T-helper 9 cell (primary cell): ENCODE measurements at places on chromosomes 1 and 21.

DNA sequence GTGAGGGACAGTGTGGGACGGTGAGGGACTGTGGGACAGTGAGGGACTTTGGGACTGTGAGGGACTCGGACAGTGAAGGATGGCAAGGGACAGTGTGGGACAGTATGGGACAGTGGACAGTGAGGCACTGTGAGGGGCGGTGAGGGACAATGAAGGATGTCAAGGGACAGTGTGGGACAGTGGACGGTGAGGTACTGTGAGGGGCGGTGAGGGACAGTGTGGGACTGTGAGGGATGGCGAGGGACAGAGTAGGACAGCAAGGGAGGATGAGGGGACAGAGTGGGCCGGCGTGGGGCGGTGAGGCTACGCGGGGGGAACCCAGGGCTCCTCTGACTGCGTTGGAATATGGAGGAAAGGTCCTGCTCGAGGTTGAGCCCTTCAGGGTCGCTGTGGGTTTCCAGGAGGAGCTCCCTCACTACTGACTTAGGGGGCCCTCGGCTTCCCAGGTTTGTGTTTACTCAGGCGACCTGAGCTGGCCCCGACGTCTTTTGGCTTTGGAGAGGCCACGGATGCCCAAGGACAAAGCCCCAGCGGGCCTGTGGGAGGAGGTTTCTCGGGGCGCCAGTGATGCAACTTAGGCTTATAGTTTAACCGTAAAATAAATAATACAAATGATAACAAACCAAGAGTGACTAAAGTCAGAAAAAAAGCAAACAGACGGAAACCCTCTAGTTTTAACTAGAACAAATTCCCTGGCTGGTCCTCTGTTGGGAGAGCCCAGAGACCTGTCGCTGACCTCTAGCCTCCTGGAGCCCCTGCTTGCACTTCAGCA is 1.1 kb upstream of the ERRFI1 start:
- no peak for DNase-seq

DNA sequence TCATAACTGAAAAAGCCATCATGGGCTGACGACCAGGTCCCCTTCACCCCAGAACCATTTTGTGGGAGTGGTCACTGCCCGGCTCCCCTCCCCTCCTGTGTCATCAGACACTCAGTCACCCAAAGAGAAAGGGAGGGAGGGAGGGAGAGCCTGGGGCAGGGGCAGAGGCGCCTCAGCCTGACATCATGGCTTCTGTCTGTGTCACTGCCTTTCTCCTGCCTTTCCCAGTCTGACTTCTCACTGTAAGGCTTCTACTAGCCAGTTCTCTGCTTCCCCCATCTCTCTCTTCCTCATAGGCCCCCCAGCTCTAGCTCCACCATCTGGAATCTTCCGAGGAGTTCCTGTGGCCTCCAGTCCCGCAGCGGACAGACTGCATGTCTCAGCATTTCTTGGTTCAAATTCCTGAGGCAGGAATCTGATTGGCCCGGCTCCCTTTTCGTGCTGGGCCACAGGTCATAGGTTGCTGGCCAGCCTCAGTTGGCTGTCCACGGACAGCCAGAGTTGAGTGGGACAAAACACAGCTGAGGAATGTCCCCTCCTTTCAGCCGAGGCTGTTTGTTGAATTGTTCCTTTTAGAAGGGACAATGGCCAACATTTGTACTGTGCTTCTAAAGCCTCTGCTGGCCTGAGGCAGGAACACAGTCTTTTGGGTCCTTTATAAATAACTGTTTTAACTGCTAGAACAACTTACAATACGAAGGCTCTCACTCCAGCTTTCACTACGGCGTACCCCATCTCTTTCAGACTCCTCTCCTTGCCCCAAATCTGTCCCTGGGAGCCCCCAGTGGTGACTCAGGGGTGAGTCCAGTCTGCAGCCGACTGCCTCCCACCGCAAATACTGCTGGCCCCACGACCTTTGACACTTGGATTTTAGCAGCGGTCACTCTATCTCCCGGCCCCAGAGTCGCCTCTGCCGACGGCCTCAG is 18.7 kb upstream of the KANK4 start:
- no peak for DNase-seq

GRCh38 chr1:202843081-202843480 is 32.3 kb downstream of the PCAT6 start:
- DNase-seq: no peak

DNA sequence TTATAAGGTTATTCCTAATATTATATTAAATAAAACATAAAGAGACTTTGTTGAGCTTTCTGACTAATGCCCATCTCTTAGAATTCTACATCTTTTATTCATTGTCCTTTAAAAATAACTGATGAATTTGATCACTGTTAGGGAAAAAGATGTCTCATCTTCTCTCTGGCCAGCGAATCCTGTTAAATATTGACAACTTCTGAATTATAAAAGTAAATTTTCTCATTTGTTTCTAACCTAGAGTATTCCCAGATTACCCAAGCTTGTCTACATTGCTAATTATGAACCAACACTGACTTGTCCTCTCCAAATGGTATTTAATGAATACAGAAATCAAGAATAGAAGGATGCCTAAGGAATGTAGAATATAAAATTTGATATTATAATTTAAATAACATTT is 24.8 kb upstream of the KCTD3 start:
- no peak for DNase-seq

GRCh38 chr1:6688001-6688400 is 13.6 kb downstream of the DNAJC11 start:
- no peak for DNase-seq

GRCh38 chr1:201282216-201282615 is 1.1 kb upstream of the PKP1 start:
- no peak for DNase-seq

DNA sequence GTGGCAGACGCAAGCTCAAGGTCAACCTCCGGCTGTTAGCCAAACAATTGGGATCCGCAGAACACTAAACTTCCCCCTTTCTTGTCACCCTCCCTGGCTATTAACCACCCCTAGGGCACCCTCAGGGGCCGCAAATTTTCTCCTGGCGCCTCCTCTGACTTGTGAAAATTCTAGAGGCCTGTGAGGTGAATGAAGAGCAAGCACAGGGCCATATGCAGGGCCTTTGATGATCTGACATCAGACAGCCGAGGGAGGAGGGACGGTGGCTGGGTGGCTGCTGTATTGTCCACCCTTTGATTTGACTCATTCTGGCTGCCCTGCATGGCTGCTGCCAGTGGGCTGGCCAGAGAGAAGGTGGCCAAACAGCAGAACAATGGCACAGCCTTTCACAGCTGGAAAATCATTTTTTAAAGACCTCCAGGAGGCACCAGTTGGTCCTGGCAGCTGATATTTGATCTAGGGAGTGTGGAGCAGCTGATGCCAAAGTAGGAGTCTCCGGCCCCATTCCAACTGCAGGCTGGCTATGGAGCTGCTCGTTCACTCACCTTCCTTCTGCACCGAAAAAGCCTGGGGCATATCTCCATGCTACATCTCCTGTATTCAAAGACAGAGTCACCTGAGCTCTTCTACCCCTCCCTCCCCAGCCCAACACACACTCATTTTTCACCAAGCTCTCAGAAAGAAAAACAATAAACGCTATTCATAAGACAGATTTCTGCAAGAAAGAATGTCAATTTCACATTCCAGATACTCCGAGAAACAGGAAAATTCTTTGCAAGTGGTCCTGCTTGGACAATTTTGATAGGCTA is 44.9 kb upstream of the BARHL2 start:
- no peak for DNase-seq

- DNase-seq: no peak
Observed at GRCh38 chr21:32406405-32406804, 6.1 kb upstream of the EVA1C start.

DNA sequence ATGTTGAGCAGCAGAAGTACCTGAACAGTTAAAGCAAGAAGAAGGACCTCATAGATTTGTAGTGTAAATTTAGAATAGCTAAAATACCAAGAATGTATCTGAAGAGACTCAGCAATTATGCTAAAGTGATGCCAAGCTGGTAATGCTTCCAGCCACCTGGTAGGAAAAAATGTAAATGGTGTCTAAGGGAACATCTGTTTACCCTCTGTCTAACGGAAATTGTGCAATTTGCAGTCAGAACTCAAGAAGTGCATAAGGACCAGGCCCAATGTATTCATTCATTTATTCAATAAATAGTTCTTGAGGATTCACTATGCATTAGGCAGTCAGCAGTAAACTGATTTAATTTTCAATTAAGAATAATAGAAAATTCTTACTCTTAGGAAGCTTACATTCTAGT is 116.0 kb upstream of the ADGRL4 start:
- no peak for DNase-seq

DNA sequence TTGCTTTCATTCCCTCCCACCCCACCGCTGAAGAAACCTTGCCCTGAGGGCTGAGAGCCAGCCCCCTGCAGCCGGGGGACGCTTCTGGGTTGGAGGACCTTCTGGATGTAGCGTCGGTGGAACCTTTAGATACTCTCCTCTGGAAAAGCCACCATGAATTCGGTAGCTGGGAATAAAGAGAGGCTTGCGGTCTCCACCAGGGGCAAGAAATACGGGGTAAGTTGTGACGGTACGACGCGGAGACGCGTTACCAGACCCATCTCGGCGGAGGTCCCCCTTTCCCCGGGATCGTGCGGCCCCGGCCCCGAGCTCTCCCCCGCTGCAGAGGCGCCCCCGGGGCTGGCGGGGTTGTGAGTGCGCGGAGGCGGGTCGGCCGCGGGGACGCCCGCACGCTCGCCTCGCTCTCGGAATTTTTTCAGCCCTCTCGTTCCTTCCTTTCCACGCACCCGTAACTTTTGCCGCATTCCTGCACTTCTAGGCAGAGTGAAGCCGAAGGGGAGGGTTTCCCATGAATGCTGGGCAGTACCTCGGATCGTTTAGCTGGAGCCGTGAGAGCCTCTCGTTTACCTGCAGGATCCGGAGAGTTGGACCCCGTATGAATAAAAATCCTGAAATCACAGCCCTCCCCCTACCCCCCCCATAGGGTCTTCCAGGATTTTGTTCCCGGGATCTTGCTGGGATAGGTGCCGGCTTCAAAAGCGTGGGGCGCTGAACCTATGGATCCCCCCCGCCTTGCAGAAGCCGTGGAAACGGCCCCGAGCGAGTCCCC is 671 bp downstream of the KIF26B start:
- DNase-seq: no peak
